ENCODE measurements at places on chromosomes 2 and 18.
A peak's percentile ranks its signal among the peaks of the same experiment; 100 is the strongest.

GRCh38 chr2:86305195-86305914, 32.1 kb downstream of the REEP1 start:
- no peak for DNase-seq

DNA sequence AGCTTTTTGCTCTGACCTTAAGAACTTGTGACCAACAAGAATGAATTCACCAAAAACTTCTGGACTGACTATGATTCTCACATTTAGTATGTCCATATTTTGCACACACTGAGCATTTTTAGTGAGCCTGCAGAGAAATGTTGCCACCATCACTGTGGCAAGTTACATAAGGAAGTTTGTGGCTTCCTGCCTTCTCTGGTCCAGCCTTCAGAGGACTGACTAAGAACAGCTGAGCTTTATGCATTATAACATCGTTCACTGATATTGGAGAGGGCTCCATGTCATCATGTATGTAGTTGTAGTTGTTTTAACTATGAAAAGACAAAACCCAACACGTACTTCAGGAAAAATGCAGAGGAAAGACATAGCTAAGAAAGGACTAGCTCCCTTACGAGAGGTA, 218.0 kb upstream of the CRIM1 start:
- no peak for DNase-seq

- DNase-seq: peak; percentile 81
These were observed 644.3 kb downstream of the CBLN2 start for GRCh38 chr18:71899707-71900472.

GRCh38 chr18:5463831-5464230, 80.0 kb downstream of the EPB41L3 start:
- DNase-seq: no peak

DNA sequence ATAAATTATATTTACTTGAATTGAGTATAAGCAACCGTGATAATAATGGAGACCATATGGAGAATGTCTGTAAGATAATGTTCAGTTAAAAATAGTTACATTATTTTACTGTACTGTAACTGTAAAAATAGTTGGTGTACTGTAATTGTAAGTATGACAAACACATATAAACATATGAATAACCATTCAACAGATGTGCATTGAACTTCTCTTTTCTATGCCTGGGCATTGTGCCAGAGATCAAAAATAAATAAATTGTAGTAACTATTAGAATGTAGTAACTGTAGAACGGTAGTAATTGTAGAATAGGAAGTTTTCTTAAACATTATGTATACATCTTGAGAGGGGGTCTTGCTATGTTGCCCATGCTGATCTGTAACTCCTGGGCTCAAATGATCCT, 287.4 kb upstream of the EPAS1 start:
- DNase-seq: no peak

GRCh38 chr2:215436705-215437565, 1.1 kb upstream of the FN1 start:
- DNase-seq: no peak

GRCh38 chr2:152815634-152816257, 97.3 kb downstream of the ARL6IP6 start:
- DNase-seq: no peak

DNA sequence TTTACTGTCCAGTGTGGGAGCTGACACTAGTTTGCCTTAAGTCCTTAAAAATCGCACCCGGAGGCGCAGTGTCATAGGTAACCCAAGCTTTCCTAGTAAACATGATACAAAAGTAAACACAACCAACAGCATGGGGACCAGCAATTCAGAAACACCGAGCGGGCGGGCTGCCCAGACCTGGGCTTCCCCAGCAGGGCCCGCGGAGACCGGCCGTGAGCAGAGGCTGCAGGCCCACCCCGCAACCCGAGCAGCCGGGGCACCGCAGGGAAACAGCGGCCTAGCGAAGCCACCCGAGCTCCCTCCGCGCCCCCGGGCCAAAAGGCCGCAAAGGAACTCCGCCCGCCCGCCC, 296 bp downstream of the TTC21B start:
- DNase-seq: no peak

- no peak for DNase-seq
These were observed 1272.5 kb upstream of the CDH2 start for GRCh38 chr18:29449424-29449823.

GRCh38 chr2:203596183-203596582, 61.1 kb upstream of the RAPH1 start:
- DNase-seq: no peak

DNA sequence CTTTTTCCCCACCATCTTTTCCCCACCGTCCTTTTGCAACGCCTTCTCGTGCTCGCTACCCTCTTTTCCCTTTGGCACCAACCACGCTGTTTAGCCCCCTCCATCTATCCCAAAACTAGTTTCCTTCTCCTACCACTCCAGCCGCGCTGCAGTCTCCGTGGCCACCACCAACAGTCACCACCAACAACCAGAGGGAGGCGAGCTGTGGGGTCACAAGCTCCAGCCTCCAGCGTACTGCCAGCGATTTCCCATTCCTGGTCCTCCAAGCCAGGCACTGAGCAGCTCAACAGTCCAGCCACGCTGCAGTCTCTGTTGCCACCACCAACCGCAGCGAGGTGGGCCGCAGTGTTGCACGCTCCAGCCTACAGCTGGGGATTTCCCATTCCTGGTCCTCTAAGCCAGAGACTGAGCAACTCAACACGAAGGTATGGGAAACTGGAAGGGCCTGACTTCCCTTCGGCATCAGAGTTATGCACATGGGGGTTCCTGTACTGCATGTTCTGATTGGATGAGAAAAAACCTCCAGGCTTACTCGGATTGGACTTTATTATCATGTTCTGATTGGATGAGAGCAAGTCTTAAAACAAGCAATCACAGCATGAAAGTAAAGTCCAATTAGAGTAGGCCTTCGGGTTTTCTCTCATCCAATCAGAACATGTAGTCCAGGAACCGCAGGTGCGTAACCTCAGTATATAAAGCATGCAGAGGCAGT, 42.3 kb upstream of the IMP4 start:
- no peak for DNase-seq

DNA sequence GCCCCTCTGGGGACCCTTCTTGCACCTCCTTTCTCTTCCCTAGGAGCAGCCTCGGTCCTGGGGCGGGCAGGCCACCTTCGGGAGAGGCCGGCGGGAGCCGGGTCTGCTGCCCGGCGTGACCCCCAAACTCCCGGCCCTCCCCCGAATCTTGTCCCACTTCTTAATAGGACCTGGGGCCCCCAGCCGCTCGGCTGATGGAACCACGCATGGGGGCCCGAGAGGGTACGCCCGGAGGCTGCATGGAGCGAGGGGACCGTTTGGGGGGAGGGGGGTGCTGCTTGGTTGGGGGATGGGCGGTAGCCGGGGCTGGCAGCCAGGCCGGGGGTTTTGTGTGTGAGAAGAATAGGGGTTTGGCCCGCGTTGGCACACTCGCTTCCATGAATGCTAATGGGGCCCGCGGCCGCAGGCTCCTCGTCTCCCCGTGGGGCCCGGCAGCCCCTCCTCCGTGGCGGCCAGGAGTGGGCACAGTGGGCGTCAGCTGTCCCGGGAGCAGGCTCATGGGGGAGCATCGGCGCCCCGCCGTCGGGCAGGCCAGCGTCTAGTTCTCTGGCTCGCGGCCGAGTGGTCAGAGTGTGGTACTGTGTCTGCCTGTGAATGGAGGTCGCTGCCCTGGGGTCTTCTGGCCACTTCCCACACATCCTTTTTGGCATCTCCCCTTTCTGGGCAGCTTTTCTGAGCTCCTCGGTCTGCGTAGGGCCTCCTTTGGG, 1.0 kb downstream of the GAREM2 start:
- DNase-seq: no peak

DNA sequence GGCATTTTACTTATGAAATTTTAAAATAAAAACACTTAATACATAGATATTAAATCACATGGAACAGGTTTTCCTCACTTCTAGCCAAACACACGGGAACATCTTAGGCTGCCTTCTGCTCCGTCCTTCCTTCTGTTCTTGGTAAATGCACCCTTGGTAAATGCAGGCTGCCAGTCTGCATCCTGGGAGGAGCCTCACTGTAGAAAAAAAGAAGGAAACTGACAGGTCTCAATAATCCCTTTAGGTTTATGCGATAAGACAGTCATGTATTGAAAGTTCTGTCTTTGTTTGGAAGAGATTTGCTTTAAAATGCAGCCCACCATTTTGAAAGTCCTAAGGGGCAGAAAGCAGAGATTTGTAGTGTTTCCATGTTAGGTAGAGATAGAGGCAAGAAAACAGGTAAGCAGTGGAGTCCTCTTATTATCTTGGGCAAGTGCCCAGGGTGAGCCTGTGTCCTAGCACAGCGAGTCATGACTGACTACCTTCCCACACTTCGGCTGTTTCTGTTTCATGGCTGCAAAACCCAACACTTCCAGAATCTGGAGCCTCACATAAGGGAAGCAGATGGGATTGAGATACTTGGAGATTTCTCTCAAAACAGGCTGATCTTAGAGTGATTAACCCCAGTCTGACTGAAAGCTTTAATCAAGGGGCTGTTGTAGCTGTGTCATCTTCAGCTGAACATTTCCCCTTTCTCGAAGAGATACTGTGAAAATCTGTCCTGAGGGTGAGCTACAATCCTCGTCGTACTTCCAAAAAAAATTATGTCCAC, 131.4 kb upstream of the MAP3K20 start:
- no peak for DNase-seq

- DNase-seq: no peak
These were observed 835.5 kb upstream of the GCFC2 start for GRCh38 chr2:76546207-76546606.

DNA sequence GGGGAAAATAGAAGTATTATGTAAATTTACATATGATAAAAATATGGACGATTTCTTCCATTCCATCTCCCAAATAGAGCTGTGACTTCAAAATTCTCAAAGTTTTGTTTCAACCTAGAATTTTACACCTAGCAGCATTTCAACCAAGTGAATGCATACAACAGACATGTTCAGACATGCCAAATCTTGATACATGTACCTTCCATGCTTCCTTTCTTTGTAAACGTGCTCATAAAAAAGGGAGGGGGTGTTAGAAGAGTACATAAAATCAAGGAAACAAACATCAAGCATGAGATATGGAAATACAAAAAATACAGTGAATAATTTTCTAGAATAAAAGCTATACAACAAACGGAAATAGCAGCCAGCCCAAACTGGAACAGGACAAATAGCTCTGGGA, 974.2 kb downstream of the ERBB4 start:
- DNase-seq: no peak

GRCh38 chr2:20186078-20186854, 38.7 kb downstream of the SDC1 start:
- no peak for DNase-seq

- no peak for DNase-seq
These were observed 42.7 kb upstream of the ZFP36L2 start for GRCh38 chr2:43269074-43269572.

DNA sequence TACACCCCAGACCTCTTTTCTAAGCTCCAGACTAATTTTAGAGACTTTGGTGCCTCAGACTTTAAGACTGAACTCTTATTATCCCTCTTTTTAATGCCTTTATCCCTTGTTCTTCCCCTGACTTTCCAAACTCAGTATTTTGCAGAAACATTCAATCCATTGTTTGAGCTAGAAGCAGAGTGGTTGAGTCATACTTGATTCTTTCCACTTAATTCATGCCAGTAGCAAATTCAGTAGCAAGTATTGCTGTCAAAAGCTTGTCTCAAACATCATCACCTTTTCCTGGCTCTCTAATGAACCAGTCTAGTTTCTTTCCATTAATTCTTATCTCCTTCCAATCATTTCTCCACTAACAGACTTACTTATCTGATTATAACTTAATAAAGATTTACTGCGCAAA, 699.7 kb upstream of the ZNF804A start:
- no peak for DNase-seq

DNA sequence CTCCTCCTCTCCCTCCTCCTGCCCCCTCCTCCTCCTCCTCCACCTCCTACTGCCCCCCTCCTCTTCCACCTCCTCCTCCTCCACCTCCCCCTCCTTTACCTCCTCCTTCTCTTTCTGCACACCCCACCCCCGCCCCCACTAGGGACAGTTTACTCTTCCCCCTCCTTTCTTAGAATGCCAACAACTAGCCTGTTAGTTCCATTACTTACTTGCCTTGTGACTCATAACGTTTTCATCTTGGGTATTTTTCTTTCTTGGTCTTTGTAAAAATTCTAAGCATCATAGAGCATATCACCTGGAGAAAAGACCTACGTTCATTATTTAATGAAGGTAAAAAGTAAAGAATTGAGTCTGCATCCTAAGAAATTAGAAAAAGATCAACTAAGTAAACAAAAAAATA, 165.3 kb downstream of the NEDD4L start:
- no peak for DNase-seq

GRCh38 chr2:31032475-31032874, 105.8 kb downstream of the GALNT14 start:
- no peak for DNase-seq

DNA sequence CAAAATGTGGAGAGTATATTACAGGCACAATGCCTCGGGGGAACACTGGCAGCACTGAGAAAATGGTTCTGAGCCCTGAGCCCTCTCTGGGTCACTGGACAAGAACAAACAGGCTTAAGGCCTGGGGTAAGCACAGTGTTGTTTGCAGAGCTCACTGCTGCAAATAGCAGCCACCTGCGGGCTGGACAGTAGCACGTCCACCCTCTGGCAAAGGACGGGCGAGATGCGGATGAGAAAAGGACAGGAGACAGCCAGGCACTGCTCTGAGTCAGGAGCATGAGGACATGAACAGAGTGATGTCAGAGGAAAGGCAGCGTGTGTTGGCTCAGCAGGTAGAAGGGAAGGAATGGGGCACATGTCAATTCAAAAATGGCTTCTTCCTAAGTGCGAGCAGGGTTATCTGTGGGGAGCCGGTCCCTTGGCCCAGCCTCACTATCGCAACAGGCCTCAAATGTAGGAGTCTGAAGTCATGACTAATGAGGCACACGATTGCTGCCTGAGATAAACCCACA, 25.9 kb upstream of the NEB start:
- DNase-seq: no peak

GRCh38 chr2:143071185-143071876, 57.9 kb upstream of the ARHGAP15 start:
- DNase-seq: no peak

GRCh38 chr2:38932586-38932985, 42.9 kb downstream of the ARHGEF33 start:
- no peak for DNase-seq

DNA sequence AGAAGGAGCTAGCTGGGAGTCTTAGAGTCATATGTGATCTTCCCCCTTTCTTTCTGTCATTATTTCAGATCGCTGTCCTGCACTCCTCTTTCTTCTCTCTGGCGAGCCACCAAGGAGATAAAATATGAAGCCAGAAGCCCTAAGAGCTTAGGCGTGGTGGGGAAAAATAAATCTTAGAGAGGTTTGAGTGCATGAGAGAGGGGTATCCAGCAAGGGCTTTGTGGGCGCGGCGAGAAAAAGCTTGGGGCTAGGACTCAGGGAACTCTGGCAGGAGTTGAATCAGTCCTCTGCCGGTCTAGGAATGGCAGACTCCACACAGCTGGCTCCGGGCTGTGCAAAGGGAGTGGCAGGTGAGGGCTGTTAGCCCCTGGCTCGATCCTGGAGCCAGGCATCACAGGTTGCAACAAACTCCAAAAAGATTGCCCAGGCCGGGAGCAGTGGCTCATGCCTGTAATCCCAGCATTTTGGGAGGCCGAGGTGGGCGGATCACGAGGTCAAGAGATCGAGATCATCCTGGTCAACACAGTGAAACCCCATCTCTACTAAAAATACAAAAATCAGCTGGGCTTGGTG, 20.1 kb upstream of the IGFBP5 start:
- DNase-seq: no peak

GRCh38 chr18:75551071-75551470, 123.6 kb upstream of the SMIM21 start:
- DNase-seq: no peak

- DNase-seq: no peak
These were observed 22.3 kb downstream of the CCNYL1 start for GRCh38 chr2:207733597-207734240.

GRCh38 chr2:199668645-199669044, 182.3 kb downstream of the FTCDNL1 start:
- DNase-seq: no peak

- DNase-seq: no peak
These were observed 105.6 kb downstream of the CRIM1 start for GRCh38 chr2:36461039-36461681.
